Endodermal cell (in vitro differentiated cells): ENCODE measurements at places on chromosomes 6 and 20.
A peak's percentile ranks its signal among the peaks of the same experiment; 100 is the strongest.

- no peaks in the 10 kb centered on the region for H3K27me3 ChIP-seq
- no peaks in the 10 kb centered on the region for H3K36me3 ChIP-seq
- H3K4me1 ChIP-seq: no peaks in the 10 kb centered on the region
- no peak for DNase-seq
- H3K27ac ChIP-seq: no peak overlapping the region
These were observed 93.2 kb upstream of the MAN1A1 start for GRCh38 chr6:119442776-119443184.

DNA sequence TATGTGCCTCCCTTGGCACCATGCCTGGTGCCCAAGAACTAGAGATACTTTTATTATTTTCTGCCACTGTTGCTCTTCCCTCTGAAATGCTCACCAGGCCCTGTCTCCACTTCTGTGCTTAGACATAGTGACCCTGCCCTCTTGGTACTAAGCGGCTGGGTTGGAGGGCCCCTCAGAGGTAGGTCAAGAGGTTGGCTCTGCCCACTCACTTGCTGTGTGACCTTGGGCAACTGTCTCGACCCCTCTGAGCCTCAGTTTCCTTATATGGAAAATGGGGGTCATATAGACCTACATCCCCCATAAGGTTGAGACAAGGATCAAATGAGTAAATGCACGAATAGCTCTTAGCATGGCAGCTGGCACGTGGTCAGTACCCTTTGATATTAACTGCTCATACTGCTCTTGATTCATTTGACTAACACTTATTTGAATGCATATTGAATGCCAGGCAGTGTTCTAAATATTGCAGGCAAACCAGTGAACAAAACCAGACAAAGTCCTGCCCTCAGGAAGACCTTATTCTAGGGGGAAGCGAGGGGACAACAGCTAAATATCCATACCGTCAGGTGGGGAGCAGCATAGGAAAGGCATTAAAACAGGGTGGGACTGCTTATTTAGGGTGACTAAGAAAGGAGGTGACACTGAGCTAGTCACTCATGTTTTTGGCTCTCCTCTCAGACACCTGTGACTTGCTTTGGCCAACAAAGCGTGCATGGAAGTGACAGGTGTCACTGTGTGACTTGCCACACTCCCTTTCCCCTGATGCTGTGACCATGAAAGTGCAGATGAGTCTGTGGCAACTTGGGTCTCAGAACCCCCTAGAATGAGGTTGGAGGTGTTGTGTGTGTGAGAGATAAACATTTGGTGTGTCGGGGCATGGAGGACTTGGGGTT is 14.3 kb upstream of the SPO11 start:
- no peak for DNase-seq
- H3K4me1 ChIP-seq: no peaks in the 10 kb centered on the region
- H3K4me3 ChIP-seq: no peak overlapping the region
- no peaks in the 10 kb centered on the region for H3K36me3 ChIP-seq

DNA sequence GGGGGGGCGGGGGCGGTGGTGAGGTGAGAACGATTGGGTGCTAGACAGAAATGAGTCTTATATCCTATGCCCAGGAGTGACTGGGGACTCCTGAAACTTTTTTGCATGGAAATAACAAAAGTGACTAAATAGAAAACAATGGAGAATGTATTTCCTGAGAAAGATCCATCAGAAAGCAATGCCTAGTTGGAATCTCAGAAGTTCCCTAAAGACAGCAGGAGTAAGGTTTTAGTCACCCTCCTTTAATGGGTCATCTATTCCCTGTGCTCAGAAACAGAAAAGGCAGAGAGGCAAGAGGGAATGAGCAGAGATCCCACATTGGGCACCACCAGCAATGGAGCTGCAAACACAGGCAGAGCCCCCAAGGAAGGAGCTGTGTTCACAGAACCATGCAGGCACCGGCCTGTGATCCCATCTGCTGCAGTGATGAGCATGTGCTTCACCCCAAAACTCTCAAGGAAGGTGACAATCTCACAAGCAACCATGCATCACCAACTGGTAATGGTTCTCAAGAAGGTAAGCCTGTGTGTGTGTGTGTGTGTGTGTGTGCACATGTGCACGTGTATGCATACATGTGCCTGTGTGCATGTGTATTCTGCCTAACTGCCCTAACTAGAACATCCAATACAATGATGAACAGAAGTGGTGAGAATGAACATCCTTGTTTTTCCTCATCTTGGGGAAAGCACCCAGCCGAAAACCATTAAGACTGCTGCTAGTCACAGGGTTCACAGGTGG is 168.4 kb downstream of the WDR27 start:
- no peaks in the 10 kb centered on the region for H3K4me1 ChIP-seq
- H3K4me3 ChIP-seq: no peak overlapping the region
- H3K36me3 ChIP-seq: peaks cover 19% of the 10 kb centered on the region
- no peak for DNase-seq
- no peak overlapping the region for H3K27ac ChIP-seq
- no peaks in the 10 kb centered on the region for H3K27me3 ChIP-seq

GRCh38 chr6:97085772-97086171 is 161.2 kb downstream of the KLHL32 start:
- H3K4me3 ChIP-seq: no peak overlapping the region
- H3K36me3 ChIP-seq: no peaks in the 10 kb centered on the region
- no peak overlapping the region for H3K27ac ChIP-seq
- no peaks in the 10 kb centered on the region for H3K27me3 ChIP-seq

GRCh38 chr6:164749221-164750064 is 560.0 kb downstream of the C6orf118 start:
- H3K4me1 ChIP-seq: no peaks in the 10 kb centered on the region
- H3K4me3 ChIP-seq: no peak overlapping the region
- peaks cover 25% of the 10 kb centered on the region for H3K27me3 ChIP-seq

- H3K36me3 ChIP-seq: no peaks in the 10 kb centered on the region
- no peak overlapping the region for H3K27ac ChIP-seq
- no peaks in the 10 kb centered on the region for H3K27me3 ChIP-seq
- no peak overlapping the region for H3K4me3 ChIP-seq
- H3K4me1 ChIP-seq: no peaks in the 10 kb centered on the region
These were observed 50.1 kb upstream of the ASF1A start for GRCh38 chr6:118843685-118844390.

DNA sequence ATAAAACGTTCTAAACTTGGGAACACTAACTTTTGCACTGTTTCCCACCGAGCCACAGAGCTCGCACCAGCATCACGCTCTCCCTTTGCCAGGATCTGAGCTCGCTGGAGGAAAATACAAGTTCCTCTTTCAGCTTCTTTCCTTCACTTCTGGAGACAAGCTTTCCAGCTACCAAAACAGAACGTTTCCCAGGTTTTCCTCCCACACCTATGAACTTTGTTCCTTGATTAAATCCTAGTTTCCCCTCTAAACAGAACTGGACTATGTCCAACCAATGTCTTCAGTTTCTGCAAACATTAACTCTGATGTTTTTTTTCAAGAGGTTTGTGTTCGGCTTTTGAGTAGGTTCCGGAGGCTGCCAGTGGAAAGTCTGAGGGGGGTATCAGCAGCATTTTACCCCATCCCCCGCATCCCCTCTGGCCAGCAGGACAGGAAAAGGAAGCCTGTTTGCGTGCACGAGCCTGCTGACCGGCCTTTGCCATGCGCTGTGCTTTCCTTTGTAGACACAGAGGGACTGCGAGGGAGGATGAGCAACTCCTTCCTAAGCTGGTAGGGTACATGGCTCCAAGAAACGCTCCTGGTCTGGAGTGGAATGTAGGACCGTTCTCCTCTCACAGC is 135.5 kb downstream of the LY86 start:
- peaks cover 19% of the 10 kb centered on the region for H3K4me1 ChIP-seq
- H3K36me3 ChIP-seq: no peaks in the 10 kb centered on the region
- H3K27ac ChIP-seq: no peak overlapping the region
- H3K27me3 ChIP-seq: no peaks in the 10 kb centered on the region

DNA sequence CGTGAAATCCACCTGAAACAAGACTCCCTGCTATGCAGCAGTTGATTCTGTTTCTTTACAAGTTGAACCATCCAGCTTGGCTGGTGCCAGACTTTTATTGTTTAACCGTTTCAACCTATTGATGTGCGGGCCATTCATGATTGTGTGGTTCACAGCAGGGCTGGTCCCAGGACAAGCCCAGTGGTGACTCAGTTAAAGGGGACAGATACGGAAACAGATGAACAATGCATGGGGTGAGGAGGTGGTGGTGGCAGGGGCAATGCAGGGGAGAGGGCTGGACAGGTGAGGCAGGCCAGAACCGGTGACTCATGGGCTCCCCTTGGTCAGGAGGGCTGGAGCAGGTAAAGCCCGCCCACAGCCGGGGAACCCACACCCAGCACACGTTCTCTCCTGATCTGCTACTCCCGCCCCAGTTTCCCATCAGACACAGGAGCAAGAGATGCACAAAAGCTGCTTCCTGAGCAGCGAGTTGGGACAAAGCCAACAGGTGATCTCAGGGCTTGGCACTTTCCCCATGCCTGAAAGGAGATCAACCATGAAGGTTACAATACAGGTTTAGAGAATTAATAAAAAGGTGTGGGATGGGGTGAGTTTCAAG is 232.2 kb downstream of the LY86 start:
- no peaks in the 10 kb centered on the region for H3K27me3 ChIP-seq
- peak; percentile 95 for DNase-seq
- peaks cover 12% of the 10 kb centered on the region for H3K4me1 ChIP-seq

DNA sequence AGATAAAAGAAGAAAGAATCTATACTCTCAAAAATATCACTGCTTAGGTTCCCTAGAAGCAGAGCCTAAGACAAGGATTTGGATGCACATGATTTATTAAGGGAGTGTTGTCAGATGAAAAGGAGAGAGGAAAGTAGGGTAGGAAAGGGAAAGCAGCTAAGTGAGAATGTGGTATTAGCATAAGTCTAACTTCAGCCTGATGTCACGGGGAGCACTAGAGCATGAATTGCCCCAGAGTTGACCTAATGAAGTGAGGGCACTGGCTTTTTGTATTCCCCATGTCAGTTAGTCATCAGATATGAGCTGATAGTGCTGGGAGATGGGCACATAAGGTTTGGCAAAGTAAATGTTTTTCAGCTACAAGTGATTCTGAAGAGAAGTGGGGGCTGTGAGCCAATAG is 129.0 kb upstream of the THEMIS start:
- peaks cover 13% of the 10 kb centered on the region for H3K27me3 ChIP-seq
- no peak for DNase-seq
- H3K27ac ChIP-seq: no peak overlapping the region
- H3K36me3 ChIP-seq: no peaks in the 10 kb centered on the region
- peaks cover 4% of the 10 kb centered on the region for H3K4me1 ChIP-seq

DNA sequence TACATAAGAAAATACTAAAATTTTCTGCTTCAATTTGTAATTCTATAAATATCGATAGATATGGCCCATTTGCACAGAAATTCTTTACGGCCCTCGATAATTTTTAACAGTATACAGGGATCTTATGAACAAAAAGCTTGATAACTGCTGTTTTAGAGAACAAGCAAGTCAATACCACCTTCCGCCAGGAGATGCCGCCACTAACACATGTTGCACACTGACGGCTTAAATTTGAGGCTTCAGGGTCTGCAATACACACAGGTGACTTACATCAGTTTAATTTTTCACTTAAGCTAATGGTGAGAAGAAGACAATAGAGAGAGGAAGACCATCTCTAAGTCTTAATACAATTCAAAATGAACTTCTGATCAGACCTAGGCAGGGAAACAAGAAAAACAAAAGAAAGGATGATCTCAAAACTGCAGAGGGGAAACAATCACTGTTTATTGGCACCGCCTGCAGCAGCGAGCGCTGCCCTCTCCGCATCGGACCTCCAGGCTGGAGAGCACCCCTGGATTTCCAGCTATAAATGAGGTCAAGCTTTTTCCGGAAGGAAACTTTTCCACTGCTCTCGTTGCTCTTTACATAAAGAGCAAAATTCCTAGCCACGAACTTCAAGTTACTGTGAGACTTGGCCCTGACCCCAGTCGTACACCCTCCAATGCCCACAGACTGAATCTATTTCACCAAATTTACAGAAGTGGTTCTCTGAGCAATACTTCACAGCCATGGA is 53.9 kb downstream of the OTOR start:
- H3K36me3 ChIP-seq: no peaks in the 10 kb centered on the region
- H3K27me3 ChIP-seq: no peaks in the 10 kb centered on the region
- peaks cover 2% of the 10 kb centered on the region for H3K4me1 ChIP-seq
- DNase-seq: peak; percentile 94
- no peak overlapping the region for H3K27ac ChIP-seq

- no peak overlapping the region for H3K27ac ChIP-seq
- H3K27me3 ChIP-seq: no peaks in the 10 kb centered on the region
- H3K36me3 ChIP-seq: no peaks in the 10 kb centered on the region
- DNase-seq: no peak
- peaks cover 5% of the 10 kb centered on the region for H3K4me1 ChIP-seq
- no peak overlapping the region for H3K4me3 ChIP-seq
These were observed 33.9 kb upstream of the PTPRK start for GRCh38 chr6:128554302-128554701.

DNA sequence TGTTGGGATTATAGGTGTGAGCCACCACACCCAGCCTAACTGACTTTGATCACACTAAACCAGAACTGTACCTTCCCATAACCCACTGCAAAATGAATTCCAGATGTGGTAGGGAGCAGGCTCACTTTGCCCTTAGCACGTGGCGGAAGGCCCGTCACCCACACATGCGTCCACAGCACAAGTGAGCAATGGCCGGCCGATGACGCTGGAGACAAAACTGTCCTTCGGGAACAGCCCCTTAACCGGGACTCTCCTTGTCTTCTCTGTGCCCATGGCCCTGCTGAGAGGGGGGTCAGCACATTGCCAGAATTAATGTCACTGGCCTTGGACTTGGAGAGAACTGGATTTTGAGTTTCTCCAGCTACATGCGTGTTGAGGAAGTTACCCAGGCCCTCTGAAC is 107.2 kb downstream of the TOX2 start:
- peaks cover 6% of the 10 kb centered on the region for H3K4me1 ChIP-seq
- H3K27ac ChIP-seq: no peak overlapping the region
- no peaks in the 10 kb centered on the region for H3K36me3 ChIP-seq
- H3K4me3 ChIP-seq: no peak overlapping the region
- no peak for DNase-seq

GRCh38 chr6:13472099-13472498 is 15.3 kb downstream of the GFOD1 start:
- no peak overlapping the region for H3K27ac ChIP-seq
- no peaks in the 10 kb centered on the region for H3K36me3 ChIP-seq
- H3K27me3 ChIP-seq: no peaks in the 10 kb centered on the region
- H3K4me3 ChIP-seq: no peak overlapping the region
- no peak for DNase-seq
- H3K4me1 ChIP-seq: no peaks in the 10 kb centered on the region
